A673 (cell line): ENCODE measurements at places on chromosomes 13 and 19. TPM values are rescaled to one million over a fixed set of nuclear protein-coding genes. Genes with fewer than 3 reads are reported as not detected.

The ZNF260 gene
- total RNA-seq, result 18.0 and 20.4 TPM in 2 replicates

The CGB1 gene
- total RNA-seq, result not detected in 2 replicates

The ADAMTSL5 gene
- 0.59 and 0.86 TPM in 2 replicates for total RNA-seq

The CPB2 gene
- total RNA-seq, result 5.0 and 5.5 TPM in 2 replicates

The RNASEH2A gene
- 97.7 and 99.7 TPM in 2 replicates for total RNA-seq

The C19orf81 gene
- total RNA-seq, result 6.2 and 10.5 TPM in 2 replicates

The MBD3 gene
- 138 and 139 TPM in 2 replicates for total RNA-seq

The LILRB4 gene
- total RNA-seq, result not detected in 2 replicates

The WDR88 gene
- not detected in 2 replicates for total RNA-seq

The ZNF417 gene
- 14.1 and 17.4 TPM in 2 replicates for total RNA-seq

The ESD gene
- 165 and 167 TPM in 2 replicates for total RNA-seq

The PODNL1 gene
- not detected in 2 replicates for total RNA-seq

The INSR gene
- 12.9 and 15.5 TPM in 2 replicates for total RNA-seq

The PRTN3 gene
- not detected in 2 replicates for total RNA-seq

The INAFM1 gene
- 13.8 and 15.9 TPM in 2 replicates for total RNA-seq

The MAP2K7 gene
- 46.1 and 46.7 TPM in 2 replicates for total RNA-seq

The ZGLP1 gene
- 7.2 TPM in 2 replicates for total RNA-seq

The FXYD1 gene
- 0.98 TPM in 1 of 2 replicates, not detected in the other for total RNA-seq

The IL4I1 gene
- 1.3 TPM in 2 replicates for total RNA-seq

The PPFIA3 gene
- 33.1 and 33.6 TPM in 2 replicates for total RNA-seq

The ZNF724 gene
- total RNA-seq, result 19.0 and 21.0 TPM in 2 replicates

The CFAP97D2 gene
- total RNA-seq, result not detected in 2 replicates

The LYPD3 gene
- total RNA-seq, result 0.21 and 0.31 TPM in 2 replicates
